ENCODE measurements at places on chromosomes 6 and 20.

DNA sequence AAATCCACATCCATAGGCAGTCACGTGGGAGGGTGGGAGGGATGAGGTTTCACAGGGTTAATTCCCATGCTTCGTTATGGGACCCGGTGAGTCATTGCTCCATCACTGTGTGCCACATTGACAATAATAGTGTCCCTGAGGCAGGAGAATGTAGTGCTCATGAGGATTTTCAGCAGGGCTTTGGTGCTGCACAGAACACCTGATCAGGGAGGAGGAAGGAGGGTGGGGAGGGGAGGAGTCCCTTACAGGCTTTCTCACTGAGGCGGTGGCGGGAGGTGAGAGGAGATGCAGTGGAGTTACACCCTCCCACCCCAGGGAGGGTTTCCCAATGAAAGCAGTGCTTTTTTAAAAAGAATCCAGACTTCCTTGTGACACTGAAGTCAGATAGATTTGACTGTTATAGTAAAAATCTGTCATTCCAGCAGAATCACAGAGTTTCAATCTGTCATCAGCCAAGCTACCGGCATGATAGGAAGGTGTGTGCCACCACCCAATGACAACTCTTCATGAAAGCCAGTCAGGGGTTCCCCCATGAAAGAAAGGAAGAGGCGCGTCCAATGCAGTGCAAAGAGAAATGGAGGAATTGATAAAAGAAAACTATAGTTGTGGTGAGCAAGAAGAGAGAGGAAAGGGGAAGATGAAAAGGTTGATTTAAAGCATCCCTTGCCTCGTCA lies 144.8 kb downstream of the TBC1D7 start:
- no peak for DNase-seq

- DNase-seq = no peak
Measured at GRCh38 chr6:84774157-84774984, 10.0 kb upstream of the TBX18 start.

DNA sequence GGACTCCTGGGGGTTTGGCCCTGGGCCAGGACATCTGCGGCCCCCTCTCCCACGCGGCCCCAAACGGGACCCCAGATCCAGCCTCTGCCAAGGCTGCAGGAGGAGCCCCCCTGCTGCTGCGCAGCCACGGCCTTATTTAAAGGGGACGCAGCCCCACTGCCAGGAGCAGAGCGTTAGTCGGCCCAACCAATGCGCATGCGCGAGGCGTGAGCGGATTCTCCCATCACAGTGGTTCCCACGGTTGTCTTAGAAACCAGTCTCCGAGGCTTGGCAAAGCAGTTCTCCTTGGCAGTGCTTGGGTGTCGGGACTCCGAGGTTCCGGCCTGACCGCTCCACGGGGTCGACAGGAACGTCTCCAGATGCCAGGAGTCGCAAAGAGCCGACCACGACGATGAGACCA lies 288.3 kb upstream of the ZNF337 start:
- DNase-seq = peak; percentile 29

- no peak for DNase-seq
Measured at GRCh38 chr20:53419693-53420460, 173.8 kb downstream of the ZNF217 start.

DNA sequence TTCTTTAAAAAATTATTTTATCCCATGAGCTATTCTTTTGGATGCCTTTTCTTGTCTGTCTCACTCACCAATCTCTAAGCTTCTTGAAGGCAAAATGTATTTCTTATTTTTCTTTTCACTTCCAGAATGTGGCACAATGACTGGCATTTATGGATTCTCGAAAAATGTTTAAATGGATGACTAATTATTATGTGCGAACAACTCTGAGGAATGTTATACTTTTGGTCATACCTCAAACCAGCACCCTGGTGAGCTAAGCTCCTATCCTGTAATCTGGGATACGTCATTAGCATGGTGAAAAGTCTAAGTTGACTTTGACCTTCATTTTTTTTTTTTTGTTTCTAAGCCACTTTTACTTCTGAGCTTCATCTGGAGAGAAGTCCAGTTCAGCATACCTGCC lies 214.0 kb upstream of the CEP162 start:
- DNase-seq = no peak

GRCh38 chr6:26322645-26323482 lies 42.1 kb upstream of the BTN3A2 start:
- no peak for DNase-seq

- DNase-seq = no peak
Measured at GRCh38 chr20:37276494-37277252, 12.8 kb upstream of the MANBAL start.

DNA sequence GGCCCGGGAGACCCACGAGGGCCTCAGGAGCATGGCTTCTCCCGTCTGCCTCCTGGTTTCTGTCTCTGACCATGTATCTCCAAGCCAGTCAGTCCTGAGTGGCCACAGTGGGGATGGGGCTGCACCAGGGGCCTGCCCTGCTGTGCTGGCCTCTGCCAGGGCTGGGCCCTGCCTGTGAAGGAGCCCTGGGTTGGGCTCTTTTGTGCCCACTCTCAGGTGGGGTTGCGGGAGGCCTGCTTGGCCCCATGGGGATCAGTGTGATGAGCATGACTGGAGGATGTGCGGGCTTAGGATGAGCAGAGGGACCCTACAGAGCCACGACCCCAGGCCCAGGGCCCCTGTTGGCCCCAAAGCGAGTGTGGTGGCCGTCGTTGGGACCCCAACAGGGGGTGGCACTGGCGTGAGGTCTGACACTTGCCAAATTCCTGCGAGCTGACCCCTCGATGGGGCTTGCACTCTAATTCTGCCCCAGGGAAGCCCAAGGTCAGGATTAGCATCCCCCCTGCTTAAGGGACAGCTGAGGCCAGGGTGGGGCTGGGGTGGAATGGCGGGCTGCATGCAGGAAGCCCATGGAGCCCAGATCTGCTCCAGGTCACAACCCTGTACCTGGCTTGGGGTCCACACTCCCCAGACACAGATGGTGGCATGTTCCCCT lies 90.0 kb upstream of the BHLHE23 start:
- DNase-seq = no peak

- no peak for DNase-seq
Measured at GRCh38 chr20:63952769-63953168, 3.4 kb downstream of the UCKL1 start.

GRCh38 chr6:35804996-35805736 lies at the start of gene LHFPL5:
Gene LHFPL5, plus strand, starts transcription at chr6:35805352. Its CDS starts 319 bp downstream, at chr6:35805671.
- DNase-seq = peak; percentile 20

DNA sequence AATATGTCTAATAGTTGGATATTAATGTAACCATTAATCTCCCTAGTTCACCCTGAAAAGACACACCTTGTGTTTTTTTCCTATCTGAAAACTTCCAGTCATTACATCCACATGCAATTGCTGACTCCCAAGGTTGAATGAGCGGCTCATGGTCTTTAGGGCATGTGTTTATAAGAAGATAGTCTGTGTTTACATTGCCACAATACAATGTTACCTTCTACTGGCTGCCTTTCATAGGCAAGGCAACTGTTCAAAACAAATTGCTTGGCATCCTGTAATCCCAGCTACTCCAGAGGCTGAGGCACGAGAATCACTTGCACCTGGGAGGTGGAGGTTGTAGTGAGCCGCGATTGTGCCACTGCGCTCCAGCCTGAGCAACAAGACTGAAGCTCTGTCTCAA lies 86.8 kb upstream of the SHLD1 start:
- no peak for DNase-seq

DNA sequence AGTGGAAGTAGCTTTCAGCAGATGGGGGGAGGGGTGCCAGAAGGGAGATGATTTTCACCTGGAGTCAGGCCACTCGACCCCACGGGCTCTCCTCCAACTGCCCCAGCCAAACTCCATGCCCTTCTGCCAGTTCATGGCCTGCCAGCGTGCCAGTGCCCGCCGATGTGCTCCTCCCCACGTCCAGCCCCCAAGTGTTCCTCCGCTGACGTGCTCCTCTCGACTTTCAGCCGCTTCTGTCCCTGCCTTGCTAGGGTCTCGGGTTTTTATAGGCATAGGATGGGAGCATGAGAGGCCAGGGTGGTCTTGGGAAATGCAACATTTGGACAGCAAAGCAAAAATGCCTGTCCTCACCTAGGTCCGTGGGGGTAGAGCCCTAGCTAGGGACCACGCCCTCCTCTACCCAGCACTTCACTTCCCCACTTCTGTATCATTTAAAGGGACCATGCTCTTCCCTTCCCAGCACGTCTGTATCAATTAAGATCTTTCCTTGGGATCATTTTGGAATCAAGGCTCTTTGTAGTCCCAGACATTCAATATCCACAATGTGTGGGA lies 54.4 kb downstream of the PRND start:
- no peak for DNase-seq

DNA sequence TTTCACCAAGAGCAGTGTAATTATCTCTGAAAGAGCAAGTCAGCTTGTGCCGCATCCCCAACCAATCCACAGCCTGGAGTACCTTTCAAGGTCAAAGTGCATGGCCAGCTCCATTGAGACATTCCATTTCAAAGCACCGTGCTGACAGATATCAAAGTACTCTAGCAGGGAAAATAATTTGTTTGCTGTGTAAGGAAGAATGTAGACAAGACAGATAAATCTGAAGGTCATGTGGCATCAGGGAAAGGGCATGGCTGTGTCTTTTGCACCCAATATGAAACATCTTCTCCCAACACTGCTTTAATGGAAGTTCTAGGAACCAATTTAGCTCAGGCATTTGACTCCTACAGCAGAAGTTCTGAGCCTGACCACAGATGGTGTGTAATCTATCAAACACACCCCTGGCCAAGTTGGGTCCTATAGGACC lies 242.7 kb upstream of the TAB2 start:
- DNase-seq = no peak

GRCh38 chr6:89940225-89941027 lies 46.2 kb downstream of the GJA10 start:
- no peak for DNase-seq

DNA sequence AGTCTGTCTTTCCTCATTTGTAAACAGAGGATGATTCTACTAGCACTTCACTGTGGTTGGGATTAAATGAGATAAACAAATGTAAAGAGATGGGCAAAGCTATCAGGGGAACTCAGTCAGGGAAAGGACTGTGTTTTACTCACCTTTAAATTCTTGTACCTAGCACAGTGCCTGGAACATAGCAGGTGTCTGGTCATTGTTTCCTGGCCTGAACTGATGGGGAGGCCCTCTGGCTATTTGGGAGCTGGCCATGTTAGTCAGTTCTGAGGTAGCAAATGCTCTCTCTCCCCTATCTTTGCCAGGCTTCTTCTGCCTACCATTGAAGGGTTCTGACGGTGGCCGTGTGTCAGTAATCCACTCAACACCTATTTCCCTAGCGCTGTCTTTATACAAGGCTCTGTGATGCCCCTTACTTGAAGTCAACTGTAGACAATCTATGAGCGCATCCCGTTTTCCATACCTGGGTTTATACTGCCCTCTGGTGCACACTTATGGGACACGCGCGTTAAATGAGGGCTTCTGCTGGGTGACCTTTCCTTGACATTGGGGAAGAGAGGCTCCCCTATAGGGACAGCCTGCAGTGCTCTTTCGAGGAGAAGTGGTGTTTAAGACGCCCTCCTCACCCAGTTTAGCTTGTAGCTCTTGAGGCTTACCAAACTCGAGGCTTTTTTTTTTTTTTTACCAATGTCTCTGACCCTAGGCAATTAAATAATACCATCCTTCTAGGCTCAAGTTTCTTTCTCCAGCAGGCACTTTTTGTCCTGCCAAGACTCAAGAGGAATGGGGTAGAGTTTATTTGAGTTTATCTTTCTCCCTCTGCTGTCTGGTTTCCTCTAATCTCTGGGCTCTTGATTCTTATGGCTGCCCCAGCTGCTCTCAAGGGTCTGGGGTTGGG lies 4.0 kb upstream of the SPATS1 start:
- peak; percentile 49 for DNase-seq

GRCh38 chr6:45421709-45422502 lies 44.2 kb upstream of the SUPT3H start:
- DNase-seq = peak; percentile 49

DNA sequence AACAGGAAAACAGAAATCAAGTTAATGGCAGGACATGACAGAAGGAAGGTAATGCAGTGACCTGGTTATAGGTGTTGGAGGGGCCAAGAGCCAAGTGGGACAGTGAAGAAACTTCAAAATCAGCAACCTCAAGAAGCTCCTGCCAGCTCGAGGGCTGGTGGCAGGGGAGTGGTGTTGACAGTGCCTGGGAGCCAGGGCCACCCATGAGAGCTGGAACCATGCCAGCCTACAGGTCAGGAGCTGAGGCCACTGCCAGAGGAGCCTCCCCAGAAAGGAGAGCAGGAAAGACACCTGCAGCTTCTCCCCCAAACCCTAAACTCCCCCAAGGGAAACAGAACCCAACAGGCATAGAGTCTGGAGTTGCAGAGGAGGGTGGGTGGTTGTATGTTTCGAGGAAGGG lies 262.1 kb downstream of the LRFN2 start:
- no peak for DNase-seq

GRCh38 chr6:113668641-113669408 lies 188.3 kb upstream of the MARCKS start:
- no peak for DNase-seq

DNA sequence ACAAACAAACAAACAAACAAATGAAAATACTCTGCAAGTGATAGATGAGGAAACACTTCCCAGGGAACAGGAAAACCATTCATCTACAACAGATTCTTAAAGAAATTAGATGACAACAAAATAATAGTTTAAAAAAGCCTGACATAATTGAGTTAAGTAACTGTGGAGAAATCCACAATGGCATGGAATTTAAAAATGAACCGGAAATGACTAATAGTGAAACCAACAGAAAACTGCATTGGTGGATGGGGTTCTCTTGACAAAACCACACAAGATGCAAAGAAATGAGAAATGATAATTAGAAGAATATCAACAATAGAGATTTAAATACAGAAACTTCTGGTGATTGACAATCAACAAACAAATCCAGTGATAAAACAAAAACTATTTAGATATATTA lies 785.6 kb downstream of the QKI start:
- no peak for DNase-seq

- DNase-seq = no peak
Measured at GRCh38 chr6:85496009-85496579, 46.2 kb downstream of the NT5E start.

- no peak for DNase-seq
Measured at GRCh38 chr6:107185391-107185970, 70.2 kb upstream of the BEND3 start.

- DNase-seq = no peak
Measured at GRCh38 chr20:43968341-43969000, 53.8 kb downstream of the TOX2 start.

DNA sequence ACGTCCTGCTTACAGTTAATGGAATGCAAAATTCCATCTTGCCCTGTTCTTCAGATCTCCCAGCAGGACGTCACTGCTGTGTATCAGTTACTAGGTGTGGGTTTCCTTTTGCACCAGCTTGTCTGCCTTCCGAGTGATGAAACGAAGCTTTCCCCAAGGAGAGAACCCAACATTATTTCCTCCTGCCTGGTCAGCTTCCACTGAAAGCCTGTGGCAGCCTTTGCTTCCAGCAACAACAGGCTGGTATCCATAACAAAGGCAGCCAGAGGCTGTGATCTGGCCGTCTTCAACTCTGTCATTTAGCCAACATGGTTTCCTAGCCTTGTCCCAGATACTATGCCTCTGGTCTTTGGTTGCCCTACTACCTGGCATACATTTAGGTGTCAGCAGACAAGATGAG lies 78.9 kb upstream of the HEY2 start:
- DNase-seq = no peak

GRCh38 chr6:14443629-14444268 lies 326.2 kb downstream of the CD83 start:
- DNase-seq = no peak

GRCh38 chr6:7821426-7821825 lies 89.2 kb downstream of the TXNDC5 start:
- no peak for DNase-seq

GRCh38 chr6:91152824-91153223 lies 566.0 kb upstream of the MAP3K7 start:
- no peak for DNase-seq

Measured in stimulated activated CD8-positive, alpha-beta memory T cell treated with anti-CD3 and anti-CD28 coated beads, Interleukin-4, amount 100 ng/mL, for 24 hours (primary cell).